ENCODE measurements at places on chromosomes 3 and 15. TPM values are rescaled to one million over a fixed set of nuclear protein-coding genes. Genes with fewer than 3 reads are reported as not detected.

- no peak for DNase-seq
Measured at GRCh38 chr15:71447328-71448250, 332.3 kb downstream of the THSD4 start.

GRCh38 chr3:184156522-184156955 lies 1.4 kb downstream of the DVL3 start:
- no peak for DNase-seq

The FAM174B gene
- 3.9 TPM for total RNA-seq

- no peak for DNase-seq
Measured at GRCh38 chr3:126108676-126109050, 24.7 kb upstream of the SLC41A3 start.

The SLC49A4 gene
- total RNA-seq = 1.3 TPM

The SLC28A1 gene
- not detected for total RNA-seq

DNA sequence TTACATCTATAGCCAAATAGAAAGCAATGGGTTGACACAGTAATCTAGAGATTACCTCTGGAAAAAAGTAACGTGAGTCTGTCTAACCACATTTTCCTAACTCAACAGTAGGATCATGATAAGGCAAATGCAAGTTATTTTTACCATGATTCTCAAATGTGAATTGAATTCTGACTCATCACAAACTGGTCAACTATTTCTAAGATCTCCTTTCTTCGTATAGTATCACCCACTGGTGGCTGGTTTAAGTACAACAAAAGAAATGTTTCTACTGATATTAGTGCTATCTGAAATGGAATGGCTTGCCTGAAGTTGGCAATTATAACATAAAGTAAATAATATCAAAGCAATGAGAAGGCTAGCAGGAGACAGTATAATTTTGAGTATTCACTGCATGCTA lies 102.2 kb downstream of the ABI3BP start:
- no peak for DNase-seq

DNA sequence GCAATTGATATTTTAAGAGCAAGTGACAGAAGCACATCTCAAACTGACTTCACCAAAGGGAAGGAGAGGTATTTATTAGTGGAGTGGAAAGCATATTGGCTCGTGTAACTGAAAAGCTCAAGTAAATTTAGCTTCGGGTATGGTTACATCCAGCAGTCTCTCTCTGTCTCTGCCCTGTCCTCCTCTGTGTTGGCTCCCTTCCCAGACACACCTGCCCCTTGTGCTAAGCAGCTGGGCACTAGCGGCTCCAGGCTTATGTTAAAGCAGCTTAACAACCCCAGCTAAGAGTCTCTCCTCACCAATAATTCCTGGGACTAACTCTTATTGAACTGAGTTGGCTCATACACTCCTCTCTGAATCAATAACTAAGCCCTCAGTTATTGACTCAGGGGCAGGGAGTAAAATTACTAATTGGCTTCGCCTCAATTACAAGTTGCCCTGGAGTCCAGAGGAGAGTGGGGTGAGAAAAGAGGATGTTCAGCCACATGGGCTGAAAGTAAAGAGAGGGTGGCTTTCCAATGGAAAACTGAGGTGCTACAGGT lies 12.8 kb upstream of the SH3BP5 start:
- no peak for DNase-seq

GRCh38 chr3:171813897-171814460 lies 3.7 kb upstream of the PLD1 start:
- no peak for DNase-seq

Measured in activated naive CD4-positive, alpha-beta T cell treated with anti-CD3 and anti-CD28 coated beads, Interleukin-2, amount 50 U/mL, for 72 hours (primary cell).